ENCODE measurements at places on chromosomes 7 and 10. TPM values are rescaled to one million over a fixed set of nuclear protein-coding genes. Genes with fewer than 3 reads are reported as not detected.

Gene SUN3
- total RNA-seq, result not detected

Gene HMX2
- total RNA-seq, result not detected

Gene CLDN3
- 6.8 TPM for total RNA-seq

DNA sequence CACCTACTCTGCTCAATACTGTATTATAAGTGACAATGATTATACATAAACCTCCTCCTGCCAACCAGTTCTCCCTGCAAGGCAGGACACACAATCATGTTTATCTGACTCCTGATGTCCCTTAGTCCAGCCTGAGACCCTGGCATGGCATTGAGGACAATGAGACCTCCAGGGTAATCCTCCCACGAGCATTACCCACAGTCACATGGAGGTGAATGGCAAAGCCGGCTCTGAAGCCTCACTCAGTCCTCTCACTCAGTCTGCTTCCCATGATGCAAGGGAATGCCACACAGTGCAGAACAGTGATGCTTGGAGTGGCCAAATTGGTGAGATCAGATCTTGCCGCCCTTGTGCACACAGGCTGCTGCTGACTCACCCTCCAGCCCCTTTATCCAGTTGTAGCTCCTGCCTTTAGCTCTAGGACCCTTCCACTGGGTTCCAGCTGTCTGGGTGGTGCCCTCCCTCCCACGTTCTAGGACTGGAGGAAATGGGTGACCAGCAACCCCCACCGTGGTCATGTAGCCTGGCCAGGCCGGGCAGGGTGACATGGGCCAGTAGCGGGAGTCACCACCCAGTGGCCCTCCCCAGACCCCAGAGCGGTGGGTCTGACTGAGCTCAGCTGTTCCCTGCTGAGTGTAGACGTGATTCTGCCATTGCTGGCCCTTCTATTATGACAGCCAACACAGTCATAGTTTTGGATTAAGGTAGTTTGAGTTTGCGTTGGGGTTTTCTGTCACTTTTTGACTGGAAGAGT, 5.5 kb upstream of the ADCY1 start:
- no peak for DNase-seq

- DNase-seq, result no peak
These were observed 43.8 kb upstream of the PRKG1 start for GRCh38 chr10:51030480-51030879.

DNA sequence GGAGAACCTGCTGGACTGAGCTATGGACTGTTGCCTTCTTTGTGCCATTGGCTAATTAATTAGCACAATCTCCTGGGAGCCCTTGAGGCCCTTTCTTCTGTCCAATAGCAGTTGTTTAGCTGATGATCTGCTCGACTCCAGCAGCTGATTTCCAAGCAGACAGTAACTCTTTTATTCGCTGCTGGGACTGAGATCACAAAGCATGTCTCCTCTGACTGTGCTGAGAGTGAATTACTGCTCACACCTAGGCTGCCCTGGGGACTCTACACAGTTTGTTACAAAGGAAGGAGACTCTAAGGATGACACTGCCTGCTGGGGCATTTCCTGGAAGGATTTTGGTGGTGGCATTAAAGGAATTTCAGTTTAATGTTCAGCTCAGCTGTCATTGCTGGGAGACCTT, 31.4 kb downstream of the CASP7 start:
- no peak for DNase-seq

DNA sequence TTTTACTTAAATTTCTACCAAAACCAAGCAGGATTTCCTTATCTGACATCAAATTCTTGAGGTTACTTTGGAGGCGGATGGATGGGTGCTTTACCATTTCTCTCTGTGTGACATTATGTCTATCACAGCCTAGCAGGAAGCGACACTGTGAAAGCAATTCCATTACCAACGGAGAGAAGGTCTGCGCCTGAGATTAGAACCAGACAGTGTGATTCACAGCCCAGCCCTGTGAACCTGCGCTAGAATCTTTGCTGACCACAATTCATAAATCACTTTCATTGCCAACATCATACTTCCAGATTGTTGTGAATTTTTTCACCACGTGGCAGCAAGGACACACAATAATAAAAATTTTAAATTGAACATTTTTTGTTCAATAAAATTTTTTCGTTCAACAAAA, 126.5 kb downstream of the CUBN start:
- DNase-seq, result no peak

DNA sequence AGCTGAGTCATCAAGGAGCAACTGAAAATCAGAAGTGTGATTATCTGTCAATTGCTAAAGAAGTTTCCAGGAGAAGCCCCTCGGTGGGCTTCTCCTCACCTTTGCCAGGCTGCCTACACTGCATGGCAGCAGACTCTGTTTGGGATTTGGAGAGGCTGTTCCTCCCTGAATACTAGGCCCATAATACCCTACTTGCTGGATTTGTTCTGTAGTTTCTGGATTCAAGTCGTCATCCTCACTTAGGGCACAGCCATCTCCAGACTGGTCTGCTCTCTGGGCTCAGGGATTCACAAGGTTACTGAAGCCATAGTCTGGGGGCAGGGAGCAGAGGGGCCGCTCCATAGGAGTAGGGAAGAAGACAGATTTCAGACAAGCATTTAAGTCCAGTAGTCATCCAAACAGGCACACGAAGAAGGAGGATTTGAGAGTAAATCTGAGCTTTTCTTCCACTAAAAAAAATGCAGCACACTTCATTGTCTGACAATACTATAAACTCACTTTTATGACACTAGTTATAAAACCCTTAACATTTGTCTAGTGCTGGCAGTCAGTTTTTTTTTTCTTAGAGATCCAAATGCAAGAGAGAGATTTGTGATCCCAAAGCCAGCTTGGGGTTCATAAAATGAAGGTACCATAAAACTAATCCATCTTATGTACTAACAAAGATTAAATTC, 723.3 kb downstream of the GRID1 start:
- DNase-seq, result no peak
